ENCODE measurements at places on chromosomes 4 and X.
A peak's percentile ranks its signal among the peaks of the same experiment; 100 is the strongest.

DNA sequence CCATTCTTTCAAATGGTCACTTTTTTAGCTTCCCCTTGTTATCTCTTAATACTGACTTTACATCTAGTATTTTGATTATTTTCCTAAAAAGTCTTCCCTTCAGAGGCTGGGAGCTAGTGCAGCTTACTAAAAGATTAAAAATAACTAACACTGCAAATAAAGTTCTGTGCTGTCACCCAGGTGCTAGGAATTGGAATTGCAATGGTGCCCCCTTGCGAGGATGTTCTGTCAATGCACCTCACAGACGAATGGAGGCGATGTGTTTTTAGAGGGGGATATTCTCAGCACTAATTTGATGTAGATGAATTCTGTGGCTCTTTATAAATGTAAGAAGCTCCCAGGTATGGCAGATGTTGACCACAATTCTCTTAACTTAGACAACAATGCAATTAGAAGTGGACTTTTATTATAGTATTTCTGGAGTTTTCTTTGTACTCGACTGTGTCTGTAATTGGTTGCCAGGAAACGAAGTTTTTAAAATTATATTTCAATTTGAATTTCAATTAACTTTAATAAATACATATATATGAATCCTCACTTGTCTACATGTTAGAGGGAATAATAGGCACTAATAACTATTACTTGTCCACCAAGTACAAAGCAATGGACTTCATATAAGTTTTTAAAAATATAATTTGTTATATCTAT is 22.0 kb upstream of the SMIM31 start:
- peak; percentile 28 for DNase-seq

DNA sequence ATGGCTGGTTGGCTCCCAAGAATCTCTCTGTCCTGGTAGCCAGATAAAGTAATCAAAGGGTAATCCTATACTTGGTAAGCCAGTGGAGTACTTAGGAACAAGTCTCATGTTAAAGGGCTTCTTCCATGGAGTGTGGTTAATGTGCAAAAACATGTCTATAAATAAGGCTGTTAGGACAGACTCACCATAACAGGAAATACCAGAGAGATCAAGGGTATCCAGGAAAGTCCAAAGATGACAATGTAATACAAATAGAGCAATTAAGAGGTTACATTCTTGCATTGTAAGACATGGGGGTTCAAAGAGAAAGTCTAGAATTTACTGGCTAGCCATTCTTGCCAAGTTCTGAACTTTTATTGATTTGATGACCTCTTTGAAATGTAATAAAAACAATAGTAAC is 61.9 kb upstream of the ZCCHC13 start:
- DNase-seq: no peak

GRCh38 chrX:23937100-23937499 is 29.3 kb downstream of the CXorf58 start:
- no peak for DNase-seq

GRCh38 chr4:100189820-100190642 is at the start of gene DDIT4L:
TSS of gene DDIT4L (minus strand) at chr4:100190468. CDS start at chr4:100189983, 485 bp downstream.
- DNase-seq: peak; percentile 8

DNA sequence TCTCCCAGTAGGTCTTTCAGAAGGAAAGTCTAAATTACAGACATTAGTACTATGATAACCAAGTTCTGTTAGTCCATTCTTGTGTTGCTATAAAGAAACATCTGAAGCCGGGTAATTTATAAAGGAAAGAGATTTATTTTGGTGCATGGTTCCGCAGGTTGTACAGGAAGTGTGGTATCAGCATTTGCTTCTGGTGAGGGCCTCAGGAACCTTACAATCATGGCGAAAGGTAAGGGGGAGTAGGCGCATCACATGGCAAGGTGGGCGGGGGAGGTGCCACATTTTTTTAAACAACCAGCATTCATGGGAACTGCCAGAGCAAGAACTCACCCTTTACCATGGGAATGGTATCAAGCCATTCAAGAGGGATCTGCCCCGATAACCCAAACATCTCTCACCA is 26.2 kb upstream of the USP46 start:
- no peak for DNase-seq

DNA sequence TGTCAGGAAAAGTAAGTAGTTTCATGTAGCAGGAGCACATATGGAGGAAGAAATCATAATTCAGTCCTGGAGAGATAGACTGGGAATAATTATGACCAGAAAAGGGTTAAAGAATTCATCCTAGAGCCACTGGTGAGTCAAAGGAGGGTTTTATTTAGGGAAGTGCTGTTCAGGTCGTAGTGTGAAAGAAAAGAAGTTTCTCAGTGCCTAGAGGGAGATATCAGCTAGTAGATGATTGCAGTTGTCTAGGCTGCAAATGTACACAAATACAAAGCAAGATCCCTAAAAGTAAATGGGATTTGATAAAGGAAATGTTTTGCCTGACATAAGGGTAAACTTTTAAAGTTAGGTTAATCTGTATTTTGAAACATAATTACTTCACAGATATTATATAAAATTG is 403.2 kb downstream of the ACTRT1 start:
- DNase-seq: no peak

DNA sequence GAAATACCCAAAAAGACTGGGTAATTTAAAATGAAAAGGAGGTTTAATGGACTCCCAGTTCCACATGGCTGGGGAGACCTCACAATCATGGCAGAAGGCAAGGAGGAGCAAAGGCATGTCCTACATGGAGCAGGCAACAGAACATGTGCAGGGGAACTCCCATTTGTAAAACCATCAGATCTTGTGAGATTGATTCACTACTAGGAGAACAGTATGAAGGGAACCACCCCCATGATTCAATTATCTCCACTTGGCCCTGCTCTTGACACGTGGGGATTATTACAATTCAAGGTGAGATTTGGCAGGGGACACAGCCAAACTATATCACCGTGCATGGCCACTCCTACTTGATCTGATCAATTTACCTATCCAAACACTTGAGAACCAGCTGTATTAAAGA is 131.5 kb upstream of the LDB2 start:
- DNase-seq: no peak

GRCh38 chr4:88583631-88584470 is 8.4 kb upstream of the HERC3 start:
- no peak for DNase-seq

- no peak for DNase-seq
These were observed 2.8 kb downstream of the UPRT start for GRCh38 chrX:75276666-75277065.

DNA sequence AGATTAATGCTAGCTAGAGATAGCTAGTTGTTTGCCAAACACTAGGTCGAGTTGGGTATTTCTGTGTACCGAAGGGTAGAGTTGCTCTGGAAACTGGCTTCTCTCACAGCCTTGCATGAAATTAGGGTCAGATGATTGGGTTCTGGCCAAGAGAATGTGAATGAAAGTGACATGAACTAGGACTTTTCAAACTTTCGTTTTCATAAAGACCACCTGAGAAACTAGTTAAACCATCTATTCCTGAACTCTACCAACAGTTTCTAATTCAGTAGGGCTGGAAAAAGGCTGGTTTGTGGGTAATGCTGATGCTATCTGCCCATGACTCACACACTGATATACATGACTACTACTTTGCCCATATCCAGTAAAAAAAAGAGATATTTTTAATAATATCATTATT is 157.6 kb downstream of the GASK1B start:
- no peak for DNase-seq

- peak; percentile 73 for DNase-seq
These were observed 17.2 kb downstream of the RHOH start for GRCh38 chr4:40214038-40214437.

DNA sequence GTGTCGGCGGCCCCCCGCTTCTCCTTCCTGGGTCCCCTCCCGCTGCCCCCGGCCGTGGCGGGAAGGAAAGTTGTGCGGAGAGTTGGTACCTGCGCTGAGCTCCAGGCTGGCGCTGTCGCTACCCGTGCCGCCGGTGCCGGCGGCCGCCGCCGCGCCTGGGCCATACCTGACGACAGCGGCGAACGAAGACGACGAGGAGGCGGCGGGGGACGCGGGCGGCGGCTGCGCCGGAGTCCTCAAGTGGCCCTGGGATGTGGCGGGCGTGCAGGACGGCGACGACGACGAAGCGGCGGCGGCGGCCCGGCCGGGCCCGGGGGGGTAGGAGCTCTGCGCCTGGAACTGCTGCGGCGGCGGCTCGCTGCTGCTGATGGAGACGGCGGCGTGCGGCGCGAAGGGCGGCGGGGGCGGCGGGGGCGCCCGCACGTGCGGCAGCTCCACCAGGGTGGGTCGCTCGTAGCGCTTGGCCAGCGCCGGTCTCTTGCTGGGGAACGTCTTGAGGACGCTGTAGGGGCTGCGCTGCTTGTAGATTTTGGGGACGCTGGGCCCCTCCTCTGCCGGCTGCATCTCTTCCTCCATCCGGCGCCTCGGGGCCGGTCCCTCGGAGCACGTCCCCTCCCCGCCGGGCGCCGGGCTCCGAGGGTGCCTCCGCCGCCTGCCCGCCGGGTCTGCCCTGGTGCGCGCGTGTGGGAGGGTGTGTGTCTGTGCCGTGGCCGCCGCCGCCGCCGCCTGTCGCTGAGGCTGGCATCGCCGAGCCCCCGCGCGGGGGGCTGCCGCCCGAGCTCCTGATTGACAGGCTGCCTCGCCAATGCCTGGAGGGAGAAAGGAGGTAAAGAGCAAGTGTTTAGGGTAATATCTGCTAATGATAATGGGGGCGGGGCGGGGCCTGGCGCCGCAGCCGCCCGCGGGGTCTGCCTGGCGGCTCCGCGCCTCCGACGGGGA is 618 bp downstream of the BEND4 start:
- DNase-seq: peak; percentile 35

DNA sequence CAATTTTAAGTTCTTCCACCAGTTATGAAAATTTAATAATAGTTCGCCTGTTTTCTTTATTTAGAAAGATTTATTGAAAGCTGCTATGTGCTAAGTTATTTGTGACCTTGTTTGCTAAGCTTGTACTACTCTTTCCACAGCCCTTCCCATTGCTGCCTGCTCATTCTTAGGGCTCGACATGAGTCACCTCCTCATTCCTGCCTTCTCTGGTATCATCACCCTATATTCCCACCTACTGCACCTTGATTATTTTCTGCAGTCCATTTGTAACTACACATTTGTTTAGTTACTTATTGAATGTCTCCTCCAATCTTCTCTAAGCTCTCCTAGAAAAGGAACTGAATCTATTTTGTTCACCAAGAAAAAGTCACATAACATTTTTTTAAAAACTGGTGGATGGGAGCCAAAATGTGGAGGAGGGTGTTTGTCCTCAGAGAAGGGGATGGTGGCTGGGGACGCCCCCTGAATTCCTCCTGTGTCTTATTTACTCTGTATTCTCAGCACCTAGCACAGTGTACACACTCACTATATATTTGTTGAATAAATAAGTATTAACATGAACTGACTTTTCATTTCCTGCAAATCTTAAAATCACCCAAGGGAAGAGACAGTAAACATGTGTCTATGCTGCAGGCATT is 3.7 kb upstream of the RAB9A start:
- DNase-seq: no peak

- no peak for DNase-seq
These were observed 176.0 kb downstream of the LDB2 start for GRCh38 chr4:16722416-16722815.

DNA sequence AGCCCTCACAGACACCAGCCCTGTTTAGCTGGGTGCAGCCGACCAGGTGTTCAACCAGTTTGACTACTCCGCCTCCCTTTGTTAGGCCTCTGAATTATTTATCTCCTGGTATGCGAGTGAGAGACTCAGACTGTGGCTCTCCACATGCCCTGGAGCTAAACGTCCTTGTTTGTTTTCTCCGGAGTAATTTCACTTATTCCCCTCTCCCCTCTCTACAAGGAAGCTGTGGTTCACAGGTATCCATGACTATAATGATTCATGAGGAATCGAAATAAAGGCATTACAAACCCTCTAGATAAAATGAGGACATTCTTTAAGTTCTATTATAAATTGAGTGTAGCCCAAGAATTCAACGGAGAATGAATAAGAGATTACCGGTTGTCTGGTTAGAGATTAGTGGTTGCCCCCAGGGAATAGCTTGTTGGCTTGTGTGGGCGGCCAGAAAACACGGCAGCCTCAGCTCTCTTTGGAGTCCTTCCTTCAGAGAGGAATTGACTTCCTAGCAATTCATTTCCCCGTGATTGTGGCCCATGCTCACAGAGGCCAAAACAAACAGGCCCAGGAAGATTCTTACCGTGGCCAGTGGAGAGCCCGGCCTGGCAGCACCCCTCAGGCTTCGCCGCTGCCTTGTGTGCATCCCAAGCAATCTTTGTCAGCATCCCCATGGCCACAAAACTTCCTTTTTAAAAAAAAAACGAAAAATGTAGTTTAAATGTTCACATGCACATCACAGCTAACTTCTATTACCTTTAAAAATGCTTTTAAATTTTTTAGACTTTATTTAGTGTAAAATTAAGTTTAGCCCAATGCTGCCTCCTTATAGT is 60.2 kb upstream of the CBR4 start:
- DNase-seq: no peak

DNA sequence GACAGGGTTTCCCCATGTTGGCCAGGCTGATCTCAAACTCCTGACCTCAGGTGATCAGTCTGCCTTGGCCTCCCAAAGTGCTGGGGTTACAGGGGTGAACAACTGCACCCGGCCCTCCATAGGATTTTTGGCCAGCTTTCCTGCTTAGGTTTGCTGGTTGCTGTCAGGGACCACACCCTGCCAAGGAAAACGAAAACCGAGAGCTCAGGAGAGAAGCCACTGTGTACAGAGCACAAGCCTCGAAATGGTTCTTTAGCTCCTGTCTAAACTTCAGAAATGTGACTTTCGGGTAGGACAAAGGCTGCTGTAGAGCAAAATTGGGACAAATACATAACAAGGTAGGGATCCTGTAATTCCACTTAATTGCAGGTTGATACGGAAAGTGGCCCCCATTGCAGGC is 146.3 kb upstream of the ATP6AP2 start:
- DNase-seq: no peak

DNA sequence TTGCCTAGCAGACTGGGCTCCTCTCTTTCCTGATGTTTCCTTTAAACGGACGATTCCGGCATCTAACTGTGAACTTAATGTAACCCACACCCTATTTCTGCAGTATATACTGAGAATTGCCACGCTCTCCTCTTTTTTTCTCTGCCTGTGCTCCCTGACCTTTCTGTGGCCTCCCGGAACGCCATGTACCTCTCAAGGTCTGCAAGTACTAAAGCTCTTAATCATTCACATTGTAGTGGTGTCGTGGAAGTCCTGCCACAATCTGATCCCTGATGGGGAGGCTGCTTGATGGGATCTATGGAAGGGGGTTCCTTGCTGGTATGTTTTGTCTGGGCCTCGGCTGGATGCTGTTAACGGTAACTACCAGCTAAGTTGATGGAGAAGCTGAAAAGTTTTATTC is 302.9 kb upstream of the EPHA5 start:
- no peak for DNase-seq

GRCh38 chr4:35695003-35695402 is 549.3 kb downstream of the ARAP2 start:
- DNase-seq: no peak

- DNase-seq: no peak
These were observed 563.9 kb downstream of the GRXCR1 start for GRCh38 chr4:43456383-43456782.

- no peak for DNase-seq
These were observed 56.4 kb downstream of the IRF2 start for GRCh38 chr4:184417802-184418511.

DNA sequence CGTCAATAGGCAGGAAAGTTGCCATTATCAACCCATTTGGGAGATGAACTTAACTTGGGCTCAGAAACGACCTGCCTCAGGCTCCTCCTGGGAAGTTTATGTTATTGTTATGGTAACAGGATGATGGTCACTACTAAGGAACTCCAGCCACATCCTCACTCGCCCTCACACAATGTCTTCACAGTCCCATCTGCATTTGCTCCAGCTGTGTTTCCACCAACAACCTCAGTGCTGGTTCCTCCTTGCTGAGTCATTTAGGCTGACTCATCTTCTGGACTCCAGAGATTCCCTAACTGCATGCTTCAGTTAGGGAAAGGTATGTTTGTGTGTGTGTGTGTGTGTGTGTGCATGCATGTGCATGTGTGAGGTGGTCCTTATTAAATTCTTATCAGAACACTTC is 293.4 kb upstream of the BOD1L1 start:
- DNase-seq: no peak

All from CD4-positive, alpha-beta T cell treated with Interferon alpha-2 for 1 hour (primary cell).